Kidney capillary endothelial cell (primary cell): ENCODE measurements at places on chromosomes 3 and 15.
A peak's percentile ranks its signal among the peaks of the same experiment; 100 is the strongest.

GRCh38 chr3:82939491-82940097 is 1178.1 kb upstream of the GBE1 start:
- DNase-seq, result no peak

DNA sequence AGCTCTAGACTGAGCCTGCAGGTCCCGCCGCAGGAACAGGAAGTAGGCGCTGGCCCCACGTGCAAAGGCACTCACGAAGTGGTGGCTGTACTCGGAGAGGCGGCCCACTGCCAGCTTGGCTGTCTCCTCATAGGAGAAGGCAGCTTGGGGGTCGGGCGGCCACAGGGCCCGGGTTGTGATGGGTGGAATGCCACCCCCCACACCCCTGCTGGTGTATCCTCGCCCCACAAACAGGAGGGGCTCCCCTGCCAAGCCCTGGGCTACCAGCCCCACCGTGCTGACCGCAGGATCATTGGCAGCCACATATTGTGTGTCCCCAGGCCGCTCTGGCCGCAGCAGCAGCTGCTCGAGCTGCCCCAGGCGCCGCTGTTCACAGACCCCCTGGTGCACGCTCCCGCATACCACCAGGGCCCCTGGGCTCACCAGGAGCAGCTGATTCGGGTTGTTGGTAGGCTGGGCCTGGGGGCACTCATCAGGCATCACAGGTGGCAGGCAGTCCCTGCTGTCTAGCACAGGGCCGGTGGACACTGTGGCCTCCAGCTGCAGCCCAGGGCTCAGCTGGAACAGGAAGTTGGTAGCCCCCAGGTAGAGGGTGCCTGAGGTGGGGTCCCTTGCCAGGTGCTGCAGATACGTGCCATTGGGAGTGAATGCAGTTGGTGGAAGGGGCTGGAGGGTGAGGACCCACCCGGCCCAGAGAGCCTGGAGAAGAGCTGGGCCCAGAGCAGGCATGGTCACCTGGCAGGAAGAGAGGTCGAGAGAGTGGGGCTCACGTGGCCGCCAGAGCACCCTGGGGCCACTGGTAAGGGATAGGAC is 5.8 kb downstream of the PLXNB1 start:
- DNase-seq, result no peak

- DNase-seq, result no peak
Observed at GRCh38 chr3:58238830-58239229, 1.2 kb downstream of the ABHD6 start.

DNA sequence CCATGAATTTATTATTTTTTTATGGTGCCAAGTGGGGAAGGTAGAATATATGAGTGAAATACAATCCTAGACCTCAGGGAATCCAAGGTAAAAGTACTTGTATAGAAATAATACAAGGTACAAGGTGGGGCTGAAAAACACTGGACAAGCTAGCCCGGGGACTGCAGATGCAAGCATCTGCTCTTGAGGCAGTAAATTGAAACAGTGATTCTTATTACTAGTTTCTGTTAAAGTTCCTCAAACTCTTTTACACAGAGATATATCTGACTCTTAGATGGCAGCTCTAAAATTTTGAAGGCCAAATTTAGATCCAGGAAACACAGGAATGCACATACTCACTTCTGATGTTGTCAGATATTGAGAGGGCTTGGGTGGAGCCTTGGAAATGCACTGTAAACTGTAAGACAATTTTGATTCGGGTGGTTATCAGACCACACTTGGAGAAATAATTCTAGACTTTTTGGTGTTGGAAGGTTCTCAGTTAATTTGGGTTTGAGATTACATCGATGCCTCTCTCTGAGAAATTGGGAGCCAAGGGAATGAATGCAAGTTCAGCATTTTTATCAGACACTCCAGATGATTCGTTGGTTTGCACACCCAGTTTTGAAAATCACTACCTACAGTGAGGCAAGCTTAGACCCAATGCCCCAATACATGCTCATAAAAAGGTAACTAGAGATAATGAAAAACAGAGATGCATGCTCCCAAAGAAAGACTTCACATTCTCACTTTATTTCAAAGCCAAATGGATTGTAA is 7.3 kb downstream of the TP63 start:
- DNase-seq, result no peak

GRCh38 chr3:144868506-144868905 is 896.9 kb downstream of the DIPK2A start:
- DNase-seq, result no peak

DNA sequence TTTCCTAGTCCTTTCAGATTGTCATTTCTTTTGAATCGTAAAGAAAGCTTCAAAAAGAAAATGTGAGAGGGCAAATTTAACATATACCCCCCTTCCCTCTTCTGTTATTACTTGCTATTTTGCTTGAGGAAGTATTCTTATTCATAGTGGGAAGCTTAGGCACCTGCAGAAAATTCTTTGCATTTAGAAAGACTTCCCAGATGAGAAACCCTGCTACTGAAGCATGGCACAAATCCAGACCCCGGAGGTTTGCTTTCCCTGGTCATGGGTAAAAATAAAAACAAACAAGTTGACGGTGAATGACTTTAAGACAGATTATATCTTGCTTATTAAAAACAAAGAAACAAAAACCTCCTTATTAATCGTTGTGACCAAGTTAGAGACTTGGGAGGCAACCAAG is 93.9 kb downstream of the IL5RA start:
- DNase-seq, result no peak

DNA sequence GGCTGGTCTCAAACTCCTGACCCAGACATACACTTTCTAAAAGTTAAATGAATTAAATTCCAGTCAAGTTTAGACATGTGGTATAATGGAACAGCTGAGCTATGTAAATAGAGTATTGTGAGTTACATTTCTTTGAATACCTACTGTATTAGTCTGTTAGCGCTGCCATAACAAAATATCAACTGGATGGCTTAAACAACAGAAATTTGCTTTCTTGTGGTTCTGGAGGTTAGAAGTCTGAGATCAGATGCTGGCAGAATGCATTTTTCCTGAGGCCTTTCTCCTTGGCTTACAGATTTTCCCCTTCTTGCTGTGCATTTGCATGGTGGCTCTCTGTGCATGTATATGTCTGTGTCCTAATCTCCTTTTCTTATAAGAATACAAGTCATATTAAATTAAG is 101.5 kb upstream of the TGFBR2 start:
- DNase-seq, result no peak

DNA sequence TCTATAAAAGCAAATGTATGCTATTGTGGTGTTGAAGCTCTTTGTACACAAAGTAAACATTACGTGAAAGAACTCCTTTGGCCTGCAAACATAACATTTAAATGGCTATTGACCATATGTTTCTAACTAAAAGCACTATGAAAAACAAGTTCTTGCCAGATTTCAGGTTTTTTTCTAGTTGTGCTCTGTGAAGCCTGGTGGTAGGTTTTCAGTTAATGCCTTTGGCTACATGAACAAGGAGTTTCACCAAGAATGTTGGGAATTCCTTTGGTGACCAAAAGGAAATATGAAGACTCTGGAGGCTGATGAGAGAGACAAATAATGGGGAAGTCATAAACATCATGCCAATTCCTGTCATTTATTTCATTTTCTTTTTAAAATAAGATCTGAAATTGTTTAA is 66.0 kb downstream of the RBMS3 start:
- no peak for DNase-seq

DNA sequence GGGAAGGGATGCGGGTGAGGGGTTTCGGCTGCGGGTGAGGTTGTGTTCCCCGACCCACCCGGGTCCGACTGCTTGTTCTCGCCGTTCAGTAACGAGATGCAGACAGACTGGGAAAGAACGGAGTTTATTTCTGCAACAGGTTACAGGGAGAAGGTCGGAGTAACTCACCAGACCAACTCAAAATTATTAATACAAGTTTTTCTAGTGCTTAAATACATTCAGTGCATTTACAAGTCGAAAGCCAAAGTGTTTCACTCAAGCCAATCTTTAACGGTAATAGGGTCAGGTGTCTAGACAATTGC is 492 bp upstream of the HIGD1A start:
- peak; percentile 19 for DNase-seq

DNA sequence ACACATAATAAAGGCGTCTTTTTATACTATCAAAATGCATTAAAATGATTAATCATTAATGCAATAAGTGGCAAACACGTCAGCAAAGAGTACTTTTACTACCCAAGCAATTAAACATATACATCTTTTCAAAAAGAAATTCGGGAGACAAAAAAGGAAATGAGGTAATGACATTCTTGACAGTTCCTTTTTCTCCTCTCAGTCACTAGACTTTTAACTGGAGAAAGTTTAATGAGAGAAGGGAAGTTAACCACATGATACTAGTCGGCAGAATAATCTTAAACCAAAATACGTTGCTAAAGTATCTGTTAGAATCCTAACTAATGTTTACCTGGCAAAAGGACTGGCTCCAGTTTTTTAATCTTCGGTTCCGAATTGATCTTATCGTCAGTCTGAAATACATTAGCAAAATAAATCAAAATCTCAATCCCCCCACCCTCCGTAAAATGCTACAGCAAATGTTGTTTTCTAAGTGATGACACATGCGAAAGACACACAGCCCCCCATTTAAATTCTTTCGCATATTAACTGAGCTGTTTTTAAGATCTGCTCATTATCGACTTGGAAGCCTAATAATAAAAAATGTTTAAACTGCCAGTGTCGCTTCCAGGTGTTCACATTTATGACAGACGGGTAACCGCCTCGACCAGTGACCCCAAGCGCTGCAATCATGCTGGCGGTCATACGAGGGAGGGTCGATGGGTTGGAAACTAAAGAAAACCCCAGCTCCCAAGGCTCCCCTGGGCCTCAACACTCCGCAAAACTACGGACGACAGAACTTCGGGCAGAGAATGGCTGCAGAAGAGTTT is 778 bp downstream of the MTMR10 start:
- peak; percentile 18 for DNase-seq

DNA sequence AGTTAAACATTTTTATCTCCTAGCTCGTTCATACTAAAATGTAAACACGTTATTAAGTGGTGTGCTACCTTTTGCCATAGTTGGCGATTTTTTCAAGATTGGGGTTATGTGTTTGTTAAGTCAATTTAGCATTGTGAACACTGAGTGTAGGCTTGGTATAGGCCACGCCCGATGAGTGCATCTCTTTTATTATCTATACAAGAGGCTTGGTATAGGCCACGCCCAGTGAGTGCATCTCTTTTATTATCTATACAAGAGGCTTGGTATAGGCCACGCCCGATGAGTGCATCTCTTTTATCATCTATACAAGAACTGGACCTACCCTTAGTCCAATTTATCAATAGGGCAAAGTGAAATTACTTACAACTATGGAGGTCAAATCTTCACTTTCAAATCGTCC is 70.4 kb downstream of the NIPA2 start:
- DNase-seq, result no peak

DNA sequence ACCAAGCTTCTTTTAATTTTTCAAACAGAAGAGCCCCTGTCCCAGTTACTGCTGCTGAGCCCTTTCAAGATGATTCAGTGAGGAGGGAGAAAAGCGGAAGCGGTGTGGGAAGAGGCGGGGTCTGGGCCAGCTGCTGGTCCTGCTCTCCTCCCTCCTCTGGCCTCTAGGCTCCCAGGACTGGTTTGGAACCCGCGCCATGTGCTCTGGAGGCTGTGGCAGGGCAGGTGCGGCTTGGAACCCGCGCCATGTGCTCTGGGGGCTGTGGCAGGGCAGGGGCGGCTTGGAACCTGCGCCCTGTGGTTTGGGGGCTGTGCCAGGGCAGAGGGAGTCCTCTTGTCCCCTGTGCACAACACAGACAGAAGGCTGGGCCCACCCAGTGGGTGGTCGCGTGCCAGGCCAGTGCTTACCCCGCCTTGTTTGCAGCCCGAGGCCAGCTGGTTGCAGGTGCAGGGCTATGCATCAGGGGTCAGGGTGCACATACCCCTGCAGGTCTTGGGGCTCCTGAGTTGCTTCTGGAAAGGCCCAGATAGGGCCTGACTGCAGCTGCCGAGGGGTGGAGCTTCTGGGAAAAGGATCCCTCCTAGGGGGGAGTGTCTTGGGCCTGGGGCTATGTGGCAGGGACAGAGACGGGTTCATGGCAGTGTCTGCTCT is 12.2 kb downstream of the ALG1L2 start:
- DNase-seq, result no peak

GRCh38 chr3:66038726-66039589 is at the start of gene MAGI1:
Gene MAGI1, minus strand, starts transcription at chr3:66038918. Its CDS starts 610 bp downstream, at chr3:66038308.
- DNase-seq, result peak; percentile 97

- no peak for DNase-seq
Observed at GRCh38 chr3:87175732-87176131, 51.4 kb upstream of the CHMP2B start.

DNA sequence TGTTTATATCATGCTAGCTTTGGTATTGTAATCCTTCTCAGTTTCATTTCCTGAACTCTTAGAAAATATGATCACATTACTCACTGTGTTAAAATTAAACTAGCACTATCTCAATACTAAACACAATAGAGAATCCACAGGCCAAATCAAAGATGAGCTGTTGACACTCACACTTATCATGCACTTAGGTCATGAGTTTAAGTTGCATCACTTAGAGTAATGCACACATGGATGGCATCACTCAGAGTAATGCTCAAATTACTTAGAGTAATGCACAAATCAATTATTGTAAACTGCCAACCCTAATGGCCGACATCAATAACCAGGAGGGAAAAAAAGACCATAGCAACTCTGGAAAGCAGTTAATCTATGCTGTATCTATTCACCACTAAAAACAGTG is 40.0 kb upstream of the MCF2L2 start:
- no peak for DNase-seq

GRCh38 chr3:177948716-177949425 is 587.4 kb upstream of the KCNMB2 start:
- no peak for DNase-seq

- no peak for DNase-seq
Observed at GRCh38 chr3:172669021-172669420, 41.8 kb downstream of the NCEH1 start.

GRCh38 chr15:78224023-78224411 is 10.3 kb downstream of the ACSBG1 start:
- no peak for DNase-seq

GRCh38 chr3:153162513-153163392 is 727 bp downstream of the RAP2B start:
- DNase-seq, result no peak

GRCh38 chr3:8283193-8283592 is 218.4 kb upstream of the LMCD1 start:
- no peak for DNase-seq

GRCh38 chr3:58492494-58492905 is 604 bp downstream of the KCTD6 start:
- no peak for DNase-seq

DNA sequence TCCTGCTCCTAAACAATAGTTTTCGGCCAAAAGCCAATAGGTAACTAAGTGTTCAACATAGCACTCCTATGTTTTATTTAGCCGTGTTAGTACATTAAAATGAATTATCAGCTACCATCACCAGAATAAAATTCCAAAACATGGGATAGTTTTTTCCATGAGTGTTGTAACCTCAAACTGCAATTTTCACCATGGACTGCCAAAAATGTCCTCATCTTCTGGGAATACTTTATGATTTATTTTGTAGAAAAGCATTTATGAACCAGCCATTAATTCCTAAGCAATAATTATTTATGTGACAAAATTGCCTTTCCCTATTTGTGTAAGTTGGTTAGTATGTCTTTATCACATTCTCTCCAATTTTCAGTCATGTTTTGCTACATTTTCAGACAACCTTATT is 438.1 kb downstream of the NAALADL2 start:
- no peak for DNase-seq

- peak; percentile 10 for DNase-seq
Observed at GRCh38 chr3:61848885-61849284, 287.5 kb downstream of the PTPRG start.

GRCh38 chr3:66304293-66304692 is 83.5 kb downstream of the SLC25A26 start:
- DNase-seq, result no peak
